ENCODE measurements at places on chromosomes 11 and 22. TPM values are rescaled to one million over a fixed set of nuclear protein-coding genes. Genes with fewer than 3 reads are reported as not detected.

PRR33 gene
- 0.25 TPM for total RNA-seq

GRCh38 chr11:113974741-113975470 is at the start of gene HTR3A:
Gene HTR3A, plus strand, starts transcription at chr11:113975108. Its CDS starts 218 bp downstream, at chr11:113975326.
- peak; percentile 88 for DNase-seq

TMEM45B gene
- not detected for total RNA-seq

RAG2 gene
- not detected for total RNA-seq

DNA sequence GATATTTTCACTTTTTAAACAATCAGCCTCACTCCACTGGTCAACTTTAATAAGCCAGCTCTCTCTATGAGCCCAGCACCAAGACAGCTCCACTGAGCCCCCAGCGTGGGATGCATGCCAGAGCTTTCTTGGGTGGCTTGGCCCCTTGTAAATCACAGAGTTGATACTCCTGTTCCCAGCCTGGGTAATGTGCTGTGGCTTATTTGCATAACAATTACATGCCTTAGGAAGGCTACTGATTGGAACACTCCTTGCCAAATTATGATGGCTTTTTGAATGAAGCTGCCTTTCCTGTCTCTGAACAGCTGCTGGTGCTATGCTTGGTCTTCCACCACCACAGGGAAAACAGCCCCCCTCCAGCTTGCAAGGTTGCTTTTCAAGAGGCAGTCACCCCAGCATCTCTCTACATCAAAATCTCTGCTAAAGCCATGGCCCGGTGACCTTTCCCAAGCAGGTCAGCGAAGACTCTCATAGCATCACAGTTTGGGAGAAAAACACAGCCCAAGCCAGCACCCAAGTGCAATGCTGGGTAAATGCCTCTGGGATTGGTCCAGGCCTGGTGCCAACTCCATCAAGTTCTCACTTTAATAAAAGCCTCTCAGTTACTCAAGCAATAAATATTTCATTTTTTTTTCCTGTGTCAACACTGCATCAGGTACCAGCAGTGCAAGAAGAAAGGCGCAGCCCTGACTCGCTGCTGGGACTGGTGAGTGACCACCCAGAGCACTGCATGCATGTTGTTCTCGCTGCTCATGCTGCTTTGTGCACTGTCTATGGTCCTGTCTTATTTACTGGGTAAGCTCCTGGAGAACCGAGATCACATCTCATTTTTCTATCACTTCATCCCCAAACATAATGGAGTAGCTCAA is 549.3 kb downstream of the OPCML start:
- DNase-seq, result no peak

FOSL1 gene
- 0.57 TPM for total RNA-seq

KRTAP5-2 gene
- not detected for total RNA-seq

DNA sequence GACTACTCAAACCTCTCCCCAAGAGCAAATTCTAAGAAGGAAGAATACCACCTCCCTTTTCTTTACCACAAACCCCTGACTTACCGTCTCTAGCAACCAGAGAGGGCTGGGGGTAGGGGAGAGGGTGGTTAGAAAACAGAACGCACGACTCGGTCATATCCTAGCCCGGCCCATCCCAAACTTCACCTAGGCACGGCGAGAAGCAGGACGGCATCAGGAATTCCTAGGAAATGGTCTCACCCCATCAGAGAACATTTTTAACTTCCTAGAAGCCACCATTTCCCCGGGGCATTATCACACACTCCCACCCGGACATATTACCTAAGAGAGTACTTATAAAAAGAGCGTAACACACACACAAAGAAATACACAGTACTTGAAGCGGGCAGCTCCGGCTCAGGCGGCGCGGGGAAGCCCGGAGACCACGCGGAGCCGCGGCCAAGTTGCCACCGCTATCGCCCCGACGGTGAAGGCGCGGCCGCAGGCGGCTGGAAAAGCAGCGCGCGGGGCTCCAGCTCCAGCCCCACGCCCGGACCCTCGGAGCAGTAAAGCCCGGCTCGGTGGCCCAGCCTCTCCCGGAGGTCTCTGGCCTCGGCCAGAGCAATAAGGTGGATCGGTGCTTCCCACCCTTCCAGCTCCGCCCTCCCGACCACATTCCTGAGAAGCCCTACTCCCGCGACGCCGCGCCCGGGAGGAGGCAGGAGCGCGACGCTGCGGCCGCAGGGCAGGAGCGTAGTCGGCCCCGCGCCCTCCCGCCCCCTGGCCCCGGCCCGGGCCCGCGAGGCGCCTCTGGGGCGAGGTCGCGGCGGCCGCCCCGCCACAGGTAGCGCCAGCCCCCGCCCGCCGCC is 878 bp downstream of the RRAS2 start:
- DNase-seq, result peak; percentile 60

OR5J2 gene
- not detected for total RNA-seq

KCNJ1 gene
- total RNA-seq, result not detected

- no peak for DNase-seq
Observed at GRCh38 chr11:33187998-33188722, 26.9 kb upstream of the CSTF3 start.

DNA sequence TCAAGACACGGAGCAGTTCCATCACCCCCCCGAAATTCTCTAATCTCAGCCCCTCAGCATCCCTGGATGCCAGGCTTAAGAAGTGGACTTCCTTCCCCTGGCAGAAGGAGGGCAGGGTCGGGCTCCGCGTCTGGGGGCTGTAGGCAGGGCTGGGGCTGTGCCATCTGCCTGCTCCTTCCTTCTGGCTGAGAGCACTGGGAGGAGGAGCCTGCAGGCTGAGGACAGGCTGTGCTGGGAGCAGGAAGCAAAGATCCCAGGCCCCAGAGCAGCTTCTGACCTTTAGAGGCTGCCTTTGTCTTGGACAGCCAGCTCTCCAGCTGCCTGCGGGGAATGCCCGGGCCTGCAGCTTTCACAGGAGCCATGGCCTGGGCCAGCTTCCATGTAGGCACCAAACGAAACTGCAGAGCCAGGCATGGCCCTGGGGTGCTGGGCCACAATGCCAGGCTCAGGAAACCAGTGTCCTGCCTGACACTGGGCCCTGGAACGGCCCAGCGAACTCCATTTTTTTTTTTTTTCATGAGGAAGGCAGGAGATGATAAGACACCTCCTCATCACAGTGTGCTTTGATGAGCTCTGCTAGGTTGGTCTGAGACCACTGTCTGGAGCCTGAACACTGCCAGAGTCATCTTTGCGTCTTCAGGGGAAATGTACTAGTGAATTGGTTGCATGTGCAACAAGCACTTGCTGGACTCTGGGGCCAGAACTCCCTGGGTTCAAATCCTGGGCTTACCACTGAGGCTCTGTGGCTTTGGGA is 67.9 kb downstream of the MCM5 start:
- DNase-seq, result peak; percentile 95

GRCh38 chr11:17392872-17393271 is 4.4 kb upstream of the KCNJ11 start:
- DNase-seq, result no peak

CASP4 gene
- total RNA-seq, result 16.5 TPM

GLB1L3 gene
- total RNA-seq, result not detected

BTG4 gene
- total RNA-seq, result not detected

INPP5J gene
- total RNA-seq, result 58.2 TPM

OR52I1 gene
- total RNA-seq, result not detected

- no peak for DNase-seq
Observed at GRCh38 chr22:27431896-27432295, 369.7 kb downstream of the MN1 start.

GRCh38 chr11:110072930-110073329 is 20.3 kb upstream of the ZC3H12C start:
- DNase-seq, result no peak

- DNase-seq, result no peak
Observed at GRCh38 chr11:11047851-11048610, 190.2 kb upstream of the ZBED5 start.

DNA sequence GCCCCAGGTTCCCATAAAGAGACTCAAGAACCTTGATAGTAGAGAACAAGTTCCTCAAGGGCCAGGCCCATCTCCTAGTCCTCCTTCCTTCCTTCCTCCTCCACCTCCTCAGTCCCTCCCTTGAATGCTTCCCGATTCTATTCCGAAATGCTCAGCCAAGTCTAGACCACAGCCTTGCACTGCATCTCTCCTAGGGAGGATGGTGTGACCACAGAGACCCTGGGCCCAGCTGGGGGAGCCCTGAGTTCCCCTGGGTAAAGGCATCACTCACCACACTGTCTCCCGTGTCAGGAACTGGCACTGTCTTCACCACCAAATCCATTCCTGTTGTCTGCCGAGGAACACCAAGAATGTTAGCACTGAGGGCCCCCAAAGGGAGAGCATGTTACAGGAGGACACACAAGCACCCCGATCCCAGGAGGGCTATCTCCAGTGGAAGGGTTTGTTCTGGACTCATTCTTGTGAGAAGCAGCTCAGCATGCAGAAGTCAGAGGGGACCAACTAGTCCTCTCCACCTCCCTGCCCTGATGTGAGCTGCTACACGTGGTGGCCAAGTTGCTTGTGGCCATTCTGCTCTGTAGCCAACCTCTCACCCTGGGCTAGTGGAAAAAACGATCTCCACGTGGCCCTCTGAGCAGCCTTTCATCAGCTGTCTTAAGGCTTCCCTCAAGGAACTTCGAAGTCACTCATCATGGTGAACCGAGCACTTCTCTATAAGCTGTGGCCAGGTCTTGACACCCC is 8.7 kb downstream of the IFT27 start:
- DNase-seq, result no peak

DNA sequence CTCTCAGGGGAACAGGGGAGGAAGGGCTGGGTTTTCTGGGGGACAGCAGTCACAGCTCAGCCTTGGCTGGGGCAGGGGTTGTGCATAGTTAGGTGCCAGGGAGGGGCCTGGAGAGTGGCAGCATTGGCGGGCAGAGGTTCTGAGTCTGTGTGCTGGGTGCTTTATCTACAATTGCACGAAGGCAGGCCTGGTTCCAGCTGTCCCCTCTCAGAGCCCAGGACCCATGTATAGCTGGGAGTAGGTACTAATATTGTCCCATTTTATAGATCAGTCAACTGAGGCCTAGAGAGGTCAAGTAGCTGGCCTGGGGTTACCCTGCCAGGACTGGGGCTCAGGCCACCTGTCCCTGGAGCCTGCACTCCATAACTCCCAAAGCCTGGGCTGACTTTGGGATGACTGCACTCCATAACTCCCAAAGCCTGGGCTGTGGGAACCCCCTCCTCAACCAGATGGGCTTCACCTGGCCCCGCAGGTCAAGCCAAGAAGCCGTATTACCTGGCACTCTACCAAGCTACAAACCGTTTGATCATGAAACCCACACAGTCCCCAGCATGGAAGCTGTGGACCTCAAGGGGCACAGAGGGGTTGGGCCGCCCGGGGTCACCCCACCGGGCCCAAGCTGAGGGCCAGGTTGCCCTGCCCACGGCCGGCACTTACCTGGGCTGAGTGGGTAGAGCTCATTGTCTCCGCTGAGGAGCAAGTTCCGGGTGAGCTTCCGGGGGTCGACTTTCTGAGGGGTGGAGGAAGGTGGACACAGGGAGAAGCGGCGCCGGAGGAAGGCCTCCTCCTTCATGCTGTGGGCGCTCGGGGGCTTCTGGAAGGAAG is 36.5 kb downstream of the OSBPL5 start:
- peak; percentile 18 for DNase-seq

F2 gene
- total RNA-seq, result 0.19 TPM

DNA sequence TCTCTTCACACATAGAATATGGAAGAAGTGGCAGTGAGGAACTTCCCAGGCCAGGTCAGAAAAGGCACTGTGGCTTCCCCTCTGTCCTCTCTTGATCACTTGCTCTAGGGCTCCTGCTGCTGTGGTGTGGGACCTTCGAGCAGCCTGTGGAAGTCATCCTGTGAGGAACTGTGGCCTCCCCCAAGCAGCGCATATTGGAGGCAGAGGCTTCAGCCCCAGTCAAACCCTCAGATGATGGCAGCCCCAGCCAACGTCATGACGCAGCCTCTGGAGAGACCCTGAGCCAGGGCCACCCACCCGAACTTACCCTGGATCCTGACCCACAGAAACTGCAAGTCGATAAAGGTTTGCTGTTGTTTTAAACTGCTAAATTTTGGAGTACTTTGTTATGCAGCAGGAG is 444.9 kb downstream of the TBC1D22A start:
- DNase-seq, result no peak

SLC22A25 gene
- total RNA-seq, result not detected

GRCh38 chr11:4610258-4610935 is 2.4 kb upstream of the TRIM68 start:
- no peak for DNase-seq

BAIAP2L2 gene
- not detected for total RNA-seq

OR52E5 gene
- total RNA-seq, result not detected

GRCh38 chr11:117143871-117144476 is at the start of gene PAFAH1B2:
Gene PAFAH1B2, plus strand, starts transcription at chr11:117144287. Its CDS starts 8,161 bp downstream, at chr11:117152448.
- peak; percentile 98 for DNase-seq

CD3E gene
- total RNA-seq, result 2.2 TPM

GRCh38 chr11:68989936-68990606 is 9.3 kb upstream of the MRGPRD start:
- DNase-seq, result no peak

- no peak for DNase-seq
Observed at GRCh38 chr11:19059833-19060232, 684 bp downstream of the MRGPRX2 start.

GRCh38 chr11:62501432-62501891 is 45.1 kb downstream of the AHNAK start:
- peak; percentile 81 for DNase-seq

WNT7B gene
- not detected for total RNA-seq

- no peak for DNase-seq
Observed at GRCh38 chr11:83349296-83349695, 63.1 kb upstream of the CCDC90B start.

DNA sequence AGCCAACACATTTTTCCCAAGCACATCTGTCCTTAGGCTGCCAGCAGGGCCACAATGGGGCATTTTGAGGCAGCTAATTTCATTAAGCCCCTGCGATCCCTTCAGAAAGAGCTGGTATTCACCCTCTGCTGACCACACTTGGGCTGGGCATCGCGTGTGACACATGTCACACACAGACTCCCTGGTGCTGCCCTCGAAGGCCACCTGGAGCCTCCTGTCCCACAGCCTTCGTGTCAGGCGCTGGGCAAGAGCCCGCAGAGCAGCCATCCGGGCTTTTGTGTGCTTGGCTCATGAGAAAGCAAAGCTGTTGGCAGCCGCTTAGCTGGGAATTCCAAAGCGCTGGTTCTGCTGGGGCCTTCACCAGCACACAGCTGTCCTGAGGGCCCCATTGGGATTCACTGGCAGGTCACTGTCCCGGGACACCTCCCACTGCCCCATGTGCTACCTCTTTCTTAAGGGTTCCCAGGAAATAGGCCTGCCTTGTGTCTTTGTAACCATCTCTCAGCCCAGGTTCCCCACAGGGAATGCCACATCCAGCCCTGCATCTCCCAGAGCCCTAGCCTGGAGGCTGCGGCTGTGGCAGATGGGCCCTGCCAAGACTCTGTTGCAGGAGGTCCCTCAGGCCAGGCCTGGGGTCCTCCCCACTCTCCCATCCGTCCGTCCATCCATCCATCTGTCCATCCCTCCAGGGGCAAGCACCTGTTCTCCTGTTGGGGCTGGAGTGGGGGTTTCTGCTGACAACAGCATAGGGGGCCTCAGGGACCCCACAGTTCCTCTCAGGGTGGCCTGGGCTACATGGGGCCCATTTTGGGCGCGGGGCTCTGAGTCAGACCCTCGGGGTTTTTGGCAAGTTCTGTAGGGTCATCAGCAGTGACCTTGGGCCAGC is 4.9 kb downstream of the CLDN5 start:
- no peak for DNase-seq

ROBO4 gene
- 11.7 TPM for total RNA-seq

DNA sequence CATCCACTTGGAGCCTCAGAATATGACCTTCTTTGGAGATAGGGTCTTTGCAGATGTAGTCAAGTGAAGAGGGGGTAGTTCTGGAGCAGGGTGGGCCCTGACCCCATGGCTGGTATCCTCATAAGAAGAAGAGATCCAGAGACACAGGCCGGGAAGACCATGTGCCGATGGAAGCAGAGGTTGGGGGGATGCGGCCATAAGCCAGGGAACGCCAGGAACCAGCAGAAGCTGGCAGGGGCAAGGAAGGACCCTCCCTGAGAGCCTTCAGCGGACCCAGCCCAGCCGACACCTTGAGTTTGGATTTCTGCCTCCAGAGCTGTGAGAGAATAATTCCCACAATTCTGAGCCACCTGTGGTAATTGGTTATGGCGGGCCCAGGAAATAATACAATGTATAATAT is 26.1 kb upstream of the SMIM38 start:
- no peak for DNase-seq
